Inflammatory macrophage (primary cell): ENCODE measurements at places on chromosomes 13 and 19.

- no peak for DNase-seq
Observed at GRCh38 chr13:29845440-29846056, 4.9 kb downstream of the UBL3 start.

DNA sequence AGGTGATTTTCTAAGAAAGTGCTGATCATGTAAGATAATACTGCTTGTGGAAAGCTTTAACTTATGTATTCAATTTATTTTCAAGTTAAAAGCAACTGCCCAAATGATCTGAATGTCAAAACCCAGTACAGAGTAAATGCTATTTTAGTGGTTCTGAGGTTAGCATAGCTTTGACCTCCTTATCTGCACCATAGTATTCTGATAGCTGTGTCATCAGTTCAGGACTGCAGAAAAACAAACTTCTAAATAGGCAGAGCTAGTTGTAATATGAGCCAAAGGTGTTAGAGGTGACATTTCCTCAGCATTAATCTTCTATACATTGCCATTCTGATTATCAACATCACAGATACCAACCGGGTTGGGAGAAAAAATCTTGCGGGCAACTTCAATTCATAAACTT is 758.7 kb downstream of the SLITRK5 start:
- no peak for DNase-seq

DNA sequence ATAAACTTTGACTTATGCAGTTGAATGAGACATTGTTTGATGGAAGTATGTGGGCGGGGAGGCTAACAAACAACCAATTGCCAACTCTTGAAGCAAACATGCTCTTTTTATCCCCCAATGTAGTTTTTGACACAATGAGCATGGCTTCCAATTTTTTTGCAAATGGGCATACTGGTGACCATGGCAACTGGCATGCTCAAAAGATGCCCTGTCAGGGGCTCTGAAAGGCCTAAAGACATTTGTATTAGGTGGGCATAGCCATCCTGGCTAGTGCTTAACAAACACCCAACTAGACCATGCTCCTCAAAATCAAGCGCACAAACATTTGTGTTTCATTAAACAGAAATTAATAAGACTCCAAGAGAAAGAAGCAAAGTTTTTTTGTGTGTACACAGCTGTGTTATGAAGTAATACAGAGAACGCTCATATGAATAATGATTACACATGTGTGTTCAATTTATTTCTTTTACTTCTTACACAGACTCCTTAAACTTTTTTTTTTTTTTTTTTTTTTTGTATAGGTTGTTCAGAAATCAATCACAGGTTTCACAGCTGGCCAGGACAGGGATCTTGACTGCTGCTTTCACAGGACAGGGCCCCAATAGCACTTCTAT is 95.6 kb downstream of the DLEU7 start:
- DNase-seq, result no peak

GRCh38 chr13:37493775-37494174 is 104.8 kb downstream of the POSTN start:
- no peak for DNase-seq

DNA sequence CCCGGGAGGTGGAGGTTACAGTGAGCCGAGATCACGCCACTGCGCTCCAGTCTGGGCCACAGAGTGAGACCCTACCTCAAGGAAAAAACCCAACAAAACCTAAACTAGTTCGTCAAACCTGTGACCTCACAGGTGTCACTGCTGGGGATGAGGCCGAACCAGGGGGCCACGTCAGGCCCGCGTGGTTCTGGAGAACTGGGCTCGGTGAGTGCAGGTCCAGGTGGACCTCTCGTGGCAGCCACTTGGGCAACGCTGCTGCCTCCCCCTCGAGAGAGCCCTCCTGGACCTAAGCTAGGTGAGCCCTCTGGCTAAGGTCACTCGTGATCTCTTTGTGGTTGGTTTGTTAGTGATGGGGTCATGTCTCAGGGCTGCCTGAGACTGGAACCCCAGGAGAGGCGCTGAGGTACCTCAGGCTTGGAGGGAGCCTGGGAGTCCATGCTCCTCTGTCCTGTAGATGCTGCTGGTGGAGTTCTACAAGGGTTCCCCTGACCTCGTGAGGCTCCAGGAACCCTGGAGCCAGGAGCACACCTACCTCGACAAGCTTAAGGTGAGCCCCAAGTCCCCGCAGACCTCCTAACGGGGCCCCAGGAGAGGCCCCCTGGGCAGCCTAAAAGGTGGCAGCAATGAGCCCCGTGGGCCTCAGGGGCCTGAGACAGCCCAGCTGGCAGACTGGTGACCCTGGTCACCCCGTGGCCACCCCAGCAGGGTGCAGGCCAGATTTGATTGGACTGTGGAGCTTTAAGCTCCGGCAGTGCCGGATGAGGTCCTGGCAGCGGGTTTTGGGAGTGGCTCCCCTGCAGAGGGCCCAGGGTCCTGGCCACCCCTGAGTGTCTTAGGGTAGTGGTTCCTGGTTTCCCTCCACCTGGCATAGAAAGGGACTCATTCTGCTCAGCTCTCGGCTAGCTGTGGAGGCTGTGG is 15.6 kb downstream of the MPND start:
- no peak for DNase-seq

- DNase-seq, result no peak
Observed at GRCh38 chr19:43751466-43752220, 3.1 kb downstream of the SMG9 start.

GRCh38 chr13:51269039-51269438 is 46.8 kb downstream of the FAM124A start:
- DNase-seq, result no peak

GRCh38 chr13:99303863-99304521 is 3.2 kb downstream of the GPR183 start:
- peak; percentile 76 for DNase-seq

DNA sequence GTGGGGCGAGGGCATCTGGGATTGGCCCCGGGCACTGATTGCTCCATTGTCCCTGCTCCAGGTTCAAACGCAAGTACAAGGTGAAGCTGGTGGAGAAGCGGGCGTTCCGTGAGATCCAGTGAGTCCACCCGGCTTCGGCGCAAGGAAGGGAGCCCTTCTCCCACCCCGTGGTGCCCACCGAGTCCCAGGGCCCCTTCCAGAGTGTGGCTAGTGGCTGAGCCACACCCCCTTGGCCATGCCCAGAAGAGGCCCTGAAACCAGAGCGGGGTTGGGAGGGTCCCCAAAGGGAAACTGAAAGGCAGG is 11.2 kb downstream of the NOP53 start:
- DNase-seq, result no peak

DNA sequence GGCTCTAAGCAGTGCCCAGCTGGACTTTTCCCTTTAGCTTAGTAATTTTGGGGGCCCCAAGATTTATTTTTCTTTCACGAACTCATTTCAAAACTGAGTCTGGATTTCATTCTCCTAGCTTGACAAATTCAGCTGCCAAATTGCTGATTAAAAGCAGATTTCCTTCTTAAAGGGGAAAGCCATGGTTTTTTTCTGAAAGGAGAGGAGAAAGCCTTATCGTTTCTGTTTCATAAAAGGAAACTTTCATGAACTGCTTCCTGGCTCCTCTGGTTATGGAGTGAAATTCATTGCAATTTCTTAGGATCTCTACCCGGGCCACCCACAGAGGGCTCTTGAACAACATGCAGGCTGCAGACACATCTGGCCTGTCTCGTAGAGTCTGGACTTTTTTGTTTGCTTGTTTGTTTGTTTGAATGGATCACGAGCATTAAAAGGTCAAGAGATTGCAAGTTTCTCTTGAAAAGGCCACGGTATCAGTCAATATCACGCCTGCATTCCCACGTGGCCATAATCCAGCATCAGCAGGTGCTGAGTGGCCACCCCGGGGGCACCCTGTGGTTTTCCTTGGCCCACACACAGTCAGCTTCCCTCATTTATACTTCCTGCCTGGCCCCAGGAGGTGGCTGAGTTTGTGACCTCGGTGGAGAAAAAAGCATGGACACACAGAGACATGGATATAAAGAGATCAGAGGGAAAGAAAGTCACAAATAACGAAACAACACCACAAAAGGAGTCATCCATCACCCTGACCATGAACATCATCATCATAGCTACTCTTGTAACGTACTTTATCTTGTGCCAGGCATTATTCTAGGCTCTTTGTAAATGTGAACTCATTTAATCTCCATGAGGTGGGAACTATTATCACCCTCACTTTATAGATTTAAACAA is 10.5 kb upstream of the KLK4 start:
- peak; percentile 94 for DNase-seq

- no peak for DNase-seq
Observed at GRCh38 chr13:43368003-43368402, 344.6 kb downstream of the DNAJC15 start.

GRCh38 chr19:18128044-18128443 is 24.9 kb upstream of the PIK3R2 start:
- DNase-seq, result peak; percentile 65

DNA sequence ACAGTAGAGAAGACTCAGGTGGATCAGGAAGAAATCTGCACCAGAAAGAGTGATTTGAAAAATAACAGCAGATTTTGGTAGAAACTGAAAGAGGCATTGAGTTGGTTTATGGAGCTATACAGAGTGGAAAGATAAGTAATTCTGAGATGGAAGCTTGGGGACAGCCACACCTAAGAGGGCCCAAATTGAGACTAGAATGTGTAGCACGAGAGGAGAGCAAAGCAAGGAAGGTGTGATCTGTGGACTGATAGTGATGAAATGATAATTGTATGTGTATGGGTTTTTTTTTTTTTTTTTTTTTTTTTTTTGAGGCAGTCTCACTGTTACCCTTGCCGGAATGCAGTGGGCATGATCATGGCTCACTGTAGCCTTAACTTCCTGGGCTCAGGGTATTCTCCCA is 16.3 kb downstream of the SAE1 start:
- no peak for DNase-seq

- DNase-seq, result no peak
Observed at GRCh38 chr13:106636492-106636891, 68.6 kb upstream of the ARGLU1 start.

- no peak for DNase-seq
Observed at GRCh38 chr13:99007414-99007986, 29.6 kb upstream of the DOCK9 start.

DNA sequence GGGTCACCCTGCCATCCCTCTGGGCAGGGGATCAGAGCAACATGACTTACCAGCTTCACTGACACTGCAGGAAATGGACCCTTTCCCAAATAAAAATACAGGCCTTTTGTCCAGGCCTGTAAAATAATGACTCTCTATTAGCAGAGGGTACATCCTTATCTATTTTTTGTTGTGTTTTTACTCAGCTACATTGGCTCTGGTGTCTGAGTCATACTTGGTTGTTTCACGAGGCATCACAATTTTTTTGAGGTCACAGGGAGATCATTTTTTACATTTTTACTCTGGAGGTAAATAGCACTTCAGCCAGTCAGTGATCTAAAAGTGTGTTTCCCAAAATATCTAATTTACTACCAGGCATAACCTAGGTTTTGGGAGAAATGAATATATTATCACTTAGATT is 6.9 kb upstream of the HTR2A start:
- no peak for DNase-seq

GRCh38 chr13:52922961-52923360 is 74.5 kb upstream of the PCDH8 start:
- DNase-seq, result no peak
